ENCODE measurements at places on chromosomes 16 and 17. TPM values are rescaled to one million over a fixed set of nuclear protein-coding genes. Genes with fewer than 3 reads are reported as not detected.
A peak's percentile ranks its signal among the peaks of the same experiment; 100 is the strongest.

DNA sequence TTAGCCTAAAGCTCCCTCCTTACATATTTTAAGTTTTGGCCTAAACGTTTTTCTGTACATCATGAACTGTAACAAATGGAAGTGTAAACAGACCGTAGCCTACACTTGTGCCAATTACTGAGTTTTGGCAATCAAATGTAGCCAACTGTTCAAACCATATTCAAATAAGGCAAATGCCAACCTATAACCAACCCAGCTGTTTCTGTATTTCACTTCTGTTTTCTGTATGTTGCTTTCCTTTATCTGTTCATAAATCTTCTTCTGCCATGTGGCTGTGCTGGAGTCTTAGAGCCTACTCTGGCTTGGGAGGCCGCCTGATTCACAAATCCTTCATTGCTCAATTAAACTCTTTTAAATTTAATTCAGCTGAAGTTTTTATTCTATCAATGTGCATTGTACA is 6.9 kb upstream of the C16orf78 start:
- H3K27ac ChIP-seq: no peak overlapping the region
- DNase-seq: no peak
- no peak overlapping the region for H3K4me3 ChIP-seq
- H3K4me1 ChIP-seq: peaks cover 2% of the 10 kb centered on the region
- no peaks in the 10 kb centered on the region for H3K27me3 ChIP-seq
- no peaks in the 10 kb centered on the region for H3K36me3 ChIP-seq

- H3K4me3 ChIP-seq: no peak overlapping the region
- H3K4me1 ChIP-seq: no peaks in the 10 kb centered on the region
- no peak overlapping the region for H3K27ac ChIP-seq
- peaks cover 18% of the 10 kb centered on the region for H3K36me3 ChIP-seq
- H3K27me3 ChIP-seq: no peaks in the 10 kb centered on the region
Measured at GRCh38 chr17:64151016-64151368, 21.0 kb upstream of the ERN1 start.

DNA sequence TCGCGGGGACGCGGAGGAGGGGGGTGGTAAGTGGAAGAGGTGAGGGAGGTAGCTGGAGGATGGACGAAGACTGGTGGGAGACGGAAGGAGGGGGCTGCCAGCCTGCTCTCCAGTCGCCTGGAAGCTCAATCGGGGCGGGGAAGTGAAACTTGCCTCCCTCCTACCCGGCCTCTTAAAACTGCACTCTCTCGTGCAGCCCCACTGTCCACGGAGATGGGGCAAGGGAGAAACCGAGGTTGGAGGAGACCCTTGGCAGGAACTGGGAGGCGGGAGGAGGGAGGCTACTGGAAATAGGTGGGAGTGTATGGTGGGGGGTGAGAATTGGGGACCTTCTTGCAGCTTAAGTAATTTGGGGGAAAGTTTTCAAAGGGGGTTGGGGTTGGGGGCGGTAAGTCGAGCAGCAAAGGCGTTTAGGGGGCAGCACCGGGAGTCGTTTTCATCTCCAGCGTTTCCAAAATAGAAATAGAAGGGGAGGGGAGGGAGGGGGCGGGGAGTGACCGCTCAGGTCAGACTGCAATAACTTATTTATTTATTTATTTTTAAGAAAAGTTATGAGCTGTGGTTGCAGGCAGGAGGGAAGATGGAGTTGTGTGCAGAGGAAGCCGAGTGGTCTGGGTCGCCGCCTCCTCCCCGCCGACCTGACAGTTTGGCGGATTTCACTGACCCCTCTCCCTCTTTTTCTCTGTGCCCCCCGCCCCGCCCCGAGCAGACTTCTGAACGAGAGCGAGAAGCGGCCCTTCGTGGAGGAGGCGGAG is 1.4 kb downstream of the SOX9 start:
- no peaks in the 10 kb centered on the region for H3K36me3 ChIP-seq
- H3K27me3 ChIP-seq: peaks cover 76% of the 10 kb centered on the region
- no peak overlapping the region for H3K27ac ChIP-seq
- no peak for DNase-seq
- H3K4me1 ChIP-seq: peaks cover 5% of the 10 kb centered on the region

DNA sequence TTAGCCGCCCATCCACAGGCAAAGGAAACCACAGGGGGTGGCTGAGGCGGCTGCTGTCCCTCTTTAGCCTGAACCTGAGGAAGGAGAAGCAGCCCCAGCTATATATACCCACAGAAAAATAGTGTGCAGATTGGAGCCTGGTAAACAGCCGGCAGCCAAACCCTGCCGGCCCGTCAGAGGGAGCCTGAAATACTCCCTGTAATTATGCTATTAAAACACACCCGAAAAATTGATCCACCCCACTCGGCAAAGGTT is 6.8 kb downstream of the PIEZO1 start:
- no peak overlapping the region for H3K27ac ChIP-seq
- H3K4me3 ChIP-seq: no peak overlapping the region
- no peaks in the 10 kb centered on the region for H3K36me3 ChIP-seq
- peaks cover 10% of the 10 kb centered on the region for H3K4me1 ChIP-seq
- no peaks in the 10 kb centered on the region for H3K27me3 ChIP-seq
- DNase-seq: no peak

GRCh38 chr16:66008136-66008535 is 358.4 kb upstream of the CDH5 start:
- no peaks in the 10 kb centered on the region for H3K4me1 ChIP-seq
- no peak overlapping the region for H3K27ac ChIP-seq
- no peak for DNase-seq
- no peaks in the 10 kb centered on the region for H3K27me3 ChIP-seq
- H3K4me3 ChIP-seq: no peak overlapping the region

The C1QTNF8 gene
- total RNA-seq: 0.15 TPM

The CCL7 gene
- not detected for total RNA-seq

DNA sequence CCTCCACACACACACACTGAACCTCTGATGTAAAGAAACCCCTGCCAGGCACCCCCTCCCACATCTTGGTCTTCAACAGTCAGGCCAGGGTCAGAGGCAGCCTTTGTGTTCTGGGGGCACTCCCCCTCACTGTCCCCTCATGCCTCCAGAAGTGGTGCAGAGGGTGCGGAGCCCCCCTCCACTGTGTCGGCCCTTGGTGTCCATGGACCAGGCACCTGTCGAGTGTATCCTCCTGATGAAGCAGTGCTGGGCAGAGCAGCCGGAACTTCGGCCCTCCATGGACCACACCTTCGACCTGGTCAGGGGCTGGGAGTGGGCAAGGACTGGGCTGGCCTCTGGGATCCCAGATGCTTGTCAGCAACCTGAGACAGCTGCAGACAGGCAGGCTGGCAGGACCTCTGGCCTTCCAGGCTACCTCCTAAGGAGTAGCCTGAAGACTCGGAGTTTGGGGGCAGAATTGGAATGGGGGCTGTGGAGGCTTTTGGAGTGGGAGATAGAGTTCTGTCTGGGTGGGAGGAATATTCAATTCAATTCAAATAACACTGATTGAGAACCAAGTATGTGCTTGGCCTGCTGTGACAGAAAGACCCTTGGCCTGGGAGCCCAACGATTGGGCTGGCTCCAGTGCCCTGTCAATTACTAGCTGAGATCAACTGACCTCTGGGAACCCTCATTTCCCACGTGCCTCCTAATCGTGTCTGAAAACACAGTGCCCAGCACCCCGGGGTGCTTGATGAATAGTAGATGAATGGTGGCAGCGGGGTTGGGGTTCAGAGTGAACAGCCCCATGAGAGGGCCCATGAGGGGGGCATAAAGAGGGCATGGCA is 11.5 kb downstream of the GUCY2D start:
- H3K4me1 ChIP-seq: peaks cover 3% of the 10 kb centered on the region
- H3K4me3 ChIP-seq: no peak overlapping the region
- no peaks in the 10 kb centered on the region for H3K36me3 ChIP-seq
- peaks cover 42% of the 10 kb centered on the region for H3K27me3 ChIP-seq
- no peak overlapping the region for H3K27ac ChIP-seq
- no peak for DNase-seq

DNA sequence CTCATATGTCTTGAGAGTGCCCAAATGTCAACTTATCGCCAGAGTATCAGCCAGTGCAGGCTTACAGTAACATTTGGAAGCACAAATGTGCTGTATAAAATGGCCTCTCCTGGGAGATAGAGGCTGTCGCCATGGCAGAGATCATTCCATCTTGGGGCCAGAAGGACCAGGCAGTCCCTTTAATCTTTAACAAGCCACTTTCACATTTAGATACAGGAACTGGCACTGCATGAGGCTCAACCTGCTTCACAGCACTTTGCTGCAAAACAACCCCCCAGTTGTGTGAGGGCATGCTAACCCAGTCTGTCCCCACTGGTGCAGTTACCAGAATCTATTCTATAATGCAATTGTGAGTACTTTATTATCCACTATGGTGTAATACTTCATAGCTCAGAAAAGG is 4.7 kb upstream of the RFFL start:
- H3K27me3 ChIP-seq: no peaks in the 10 kb centered on the region
- H3K36me3 ChIP-seq: no peaks in the 10 kb centered on the region
- H3K4me3 ChIP-seq: no peak overlapping the region
- no peak overlapping the region for H3K27ac ChIP-seq
- peaks cover 7% of the 10 kb centered on the region for H3K4me1 ChIP-seq

- H3K4me1 ChIP-seq: no peaks in the 10 kb centered on the region
- no peak overlapping the region for H3K4me3 ChIP-seq
- DNase-seq: peak; percentile 55
- no peaks in the 10 kb centered on the region for H3K27me3 ChIP-seq
Measured at GRCh38 chr16:66354034-66354909, 12.2 kb upstream of the CDH5 start.

The CFAP97D1 gene
- total RNA-seq: not detected

GRCh38 chr16:51119973-51120729 is 30.9 kb downstream of the SALL1 start:
- no peaks in the 10 kb centered on the region for H3K27me3 ChIP-seq
- H3K27ac ChIP-seq: no peak overlapping the region
- no peak overlapping the region for H3K4me3 ChIP-seq
- no peak for DNase-seq

- H3K27me3 ChIP-seq: peaks cover 28% of the 10 kb centered on the region
- no peaks in the 10 kb centered on the region for H3K4me1 ChIP-seq
- H3K4me3 ChIP-seq: peak overlapping the region; percentile 81
- no peak overlapping the region for H3K27ac ChIP-seq
- H3K36me3 ChIP-seq: no peaks in the 10 kb centered on the region
Measured at GRCh38 chr16:50741225-50741780, 583 bp upstream of the CYLD start.

- no peak for DNase-seq
- H3K36me3 ChIP-seq: no peaks in the 10 kb centered on the region
- H3K4me1 ChIP-seq: peaks cover 3% of the 10 kb centered on the region
- no peak overlapping the region for H3K4me3 ChIP-seq
- H3K27ac ChIP-seq: no peak overlapping the region
Measured at GRCh38 chr17:73480740-73481139, 163.5 kb downstream of the SDK2 start.

- peaks cover 11% of the 10 kb centered on the region for H3K4me1 ChIP-seq
- H3K4me3 ChIP-seq: no peak overlapping the region
- H3K27ac ChIP-seq: no peak overlapping the region
Measured at GRCh38 chr17:35082073-35082657, 18.7 kb upstream of the RFFL start.

- no peaks in the 10 kb centered on the region for H3K4me1 ChIP-seq
- H3K4me3 ChIP-seq: no peak overlapping the region
- no peak overlapping the region for H3K27ac ChIP-seq
- H3K27me3 ChIP-seq: no peaks in the 10 kb centered on the region
- no peak for DNase-seq
Measured at GRCh38 chr17:10741416-10742135, 11.8 kb upstream of the TMEM220 start.

GRCh38 chr16:87336434-87337240 is 19.4 kb upstream of the C16orf95 start:
- H3K4me1 ChIP-seq: no peaks in the 10 kb centered on the region
- peaks cover 4% of the 10 kb centered on the region for H3K36me3 ChIP-seq
- no peak overlapping the region for H3K27ac ChIP-seq

DNA sequence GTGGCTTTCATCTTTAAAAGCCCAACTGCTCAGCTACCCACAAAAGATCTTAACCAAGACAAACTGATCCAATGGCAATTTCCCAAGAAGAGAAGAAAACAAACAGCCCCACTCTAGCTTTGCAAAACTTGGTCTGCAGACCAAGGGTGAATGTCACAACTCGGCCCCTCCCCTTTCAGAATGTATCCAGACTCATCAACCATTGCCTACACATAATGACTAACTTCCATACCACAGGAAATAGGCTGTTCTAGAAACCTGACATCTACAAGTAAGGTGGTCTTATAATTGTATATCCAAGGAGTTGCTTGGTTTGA is 16.0 kb downstream of the DCUN1D3 start:
- no peak overlapping the region for H3K27ac ChIP-seq
- H3K4me3 ChIP-seq: no peak overlapping the region
- no peaks in the 10 kb centered on the region for H3K27me3 ChIP-seq
- DNase-seq: no peak

GRCh38 chr16:70702624-70703023 is 16.8 kb upstream of the MTSS2 start:
- H3K4me1 ChIP-seq: no peaks in the 10 kb centered on the region
- peak overlapping the region; percentile 77 for H3K27ac ChIP-seq
- no peak overlapping the region for H3K4me3 ChIP-seq
- no peak for DNase-seq
- no peaks in the 10 kb centered on the region for H3K27me3 ChIP-seq

DNA sequence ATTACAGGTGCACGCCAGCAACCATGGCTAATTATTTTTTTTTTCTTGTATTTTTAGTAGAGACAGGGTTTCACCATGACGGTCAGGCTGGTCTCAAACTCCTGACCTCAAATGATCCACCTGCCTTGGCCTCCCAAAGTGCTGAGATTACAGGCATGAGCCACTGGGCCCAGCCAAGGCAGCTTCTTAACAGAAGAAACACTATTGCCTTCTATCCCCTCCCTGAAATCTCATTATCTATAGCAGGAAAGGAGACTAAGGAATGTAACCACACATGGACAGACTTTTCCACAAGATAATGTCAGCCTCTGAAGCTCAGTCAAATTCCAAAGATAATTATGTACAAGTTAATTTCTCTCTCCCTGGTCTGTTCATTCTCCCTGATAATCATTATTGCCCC is 5.7 kb upstream of the ZP2 start:
- DNase-seq: no peak
- no peaks in the 10 kb centered on the region for H3K4me1 ChIP-seq
- no peak overlapping the region for H3K4me3 ChIP-seq
- no peaks in the 10 kb centered on the region for H3K36me3 ChIP-seq

DNA sequence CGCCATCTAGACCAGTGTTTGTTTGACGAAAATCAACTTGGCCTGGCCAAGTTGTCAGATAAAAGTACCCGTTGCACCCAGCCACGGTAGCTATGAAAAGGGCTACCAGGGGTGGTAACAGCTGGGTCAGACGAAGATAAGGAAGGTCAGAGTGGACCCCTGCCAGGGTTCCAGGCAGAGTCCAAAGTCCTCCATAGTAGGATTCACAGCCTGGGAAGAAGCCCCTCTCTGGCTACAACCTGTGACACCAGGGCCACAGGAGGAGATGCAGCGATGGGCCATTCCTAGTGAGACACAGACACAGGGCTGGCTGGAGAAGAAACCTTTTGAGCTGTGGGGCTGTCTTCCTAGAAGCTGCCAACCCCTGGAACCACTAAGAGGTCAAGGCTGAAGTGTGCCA is 39.3 kb downstream of the MEAK7 start:
- H3K4me1 ChIP-seq: no peaks in the 10 kb centered on the region
- H3K36me3 ChIP-seq: peaks cover 28% of the 10 kb centered on the region
- no peaks in the 10 kb centered on the region for H3K27me3 ChIP-seq
- peak; percentile 45 for DNase-seq
- H3K4me3 ChIP-seq: no peak overlapping the region

The PIRT gene
- not detected for total RNA-seq

- H3K4me1 ChIP-seq: peaks cover 6% of the 10 kb centered on the region
- no peak overlapping the region for H3K4me3 ChIP-seq
- no peaks in the 10 kb centered on the region for H3K36me3 ChIP-seq
- H3K27ac ChIP-seq: no peak overlapping the region
- no peaks in the 10 kb centered on the region for H3K27me3 ChIP-seq
- DNase-seq: no peak
Measured at GRCh38 chr16:65917466-65917865, 449.0 kb upstream of the CDH5 start.

GRCh38 chr17:82204831-82205719 is 7.6 kb downstream of the CCDC57 start:
- H3K4me3 ChIP-seq: no peak overlapping the region
- peaks cover under 1% of the 10 kb centered on the region for H3K36me3 ChIP-seq
- H3K27ac ChIP-seq: no peak overlapping the region
- H3K27me3 ChIP-seq: no peaks in the 10 kb centered on the region
- H3K4me1 ChIP-seq: no peaks in the 10 kb centered on the region
